ENCODE measurements at places on chromosomes 1 and 21. TPM values are rescaled to one million over a fixed set of nuclear protein-coding genes. Genes with fewer than 3 reads are reported as not detected.

DNA sequence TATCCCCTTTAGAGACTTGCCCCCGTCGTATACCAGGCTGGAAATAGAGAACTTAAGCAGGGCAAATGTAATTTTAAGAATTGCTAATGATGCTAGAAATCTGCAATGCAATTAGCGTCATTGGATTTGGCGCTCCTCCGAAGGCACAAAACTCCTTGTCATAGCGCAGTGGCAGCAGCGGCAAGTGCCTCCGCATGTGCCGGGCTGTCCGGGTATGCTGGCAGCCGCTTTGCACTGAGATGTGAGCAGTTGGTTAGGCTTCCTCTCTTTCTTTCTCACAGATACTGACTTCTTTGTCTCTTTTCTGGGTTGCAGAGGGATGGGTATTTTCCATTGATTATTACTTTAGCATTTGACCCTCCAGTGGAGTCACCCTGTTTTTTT, 193.4 kb upstream of the LMO4 start:
- no peak for DNase-seq

GRCh38 chr21:24868117-24868516, 739.2 kb downstream of the MRPL39 start:
- no peak for DNase-seq

OR10Z1 gene
- total RNA-seq = not detected

SGIP1 gene
- 2.3 TPM for total RNA-seq
